ENCODE measurements at places on chromosomes 12 and 14. TPM values are rescaled to one million over a fixed set of nuclear protein-coding genes. Genes with fewer than 3 reads are reported as not detected.

- H3K27ac ChIP-seq = no peak overlapping the region
- DNase-seq = no peak
- H3K36me3 ChIP-seq = no peaks in the 10 kb centered on the region
These were observed 28.1 kb downstream of the ARF6 start for GRCh38 chr14:49920935-49921334.

- no peaks in the 10 kb centered on the region for H3K36me3 ChIP-seq
- no peaks in the 10 kb centered on the region for H3K27me3 ChIP-seq
- no peaks in the 10 kb centered on the region for H3K4me1 ChIP-seq
These were observed 9.4 kb downstream of the COX16 start for GRCh38 chr14:70350078-70350477.

DNA sequence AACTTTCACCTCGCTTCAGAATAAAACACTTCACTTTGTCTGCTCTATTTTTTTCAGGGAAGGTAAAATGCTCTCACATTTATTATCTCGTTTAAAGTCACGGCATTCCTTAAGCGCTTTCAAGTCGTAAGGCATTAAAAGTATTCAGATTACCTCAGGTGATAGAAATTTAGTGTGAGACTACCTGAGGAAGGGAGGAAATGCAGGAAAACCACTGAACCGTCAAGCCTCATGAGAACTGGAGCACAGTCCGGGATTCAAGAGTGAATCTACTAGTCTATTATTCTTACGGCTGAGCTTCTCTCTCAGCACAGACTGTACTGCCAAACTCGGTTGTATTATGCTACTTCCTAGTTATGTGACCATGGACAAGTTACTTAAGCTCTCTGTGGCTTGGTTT is 8.3 kb upstream of the PPFIBP1 start:
- no peak overlapping the region for H3K27ac ChIP-seq
- no peaks in the 10 kb centered on the region for H3K4me1 ChIP-seq
- H3K4me3 ChIP-seq = no peak overlapping the region
- H3K27me3 ChIP-seq = no peaks in the 10 kb centered on the region

DNA sequence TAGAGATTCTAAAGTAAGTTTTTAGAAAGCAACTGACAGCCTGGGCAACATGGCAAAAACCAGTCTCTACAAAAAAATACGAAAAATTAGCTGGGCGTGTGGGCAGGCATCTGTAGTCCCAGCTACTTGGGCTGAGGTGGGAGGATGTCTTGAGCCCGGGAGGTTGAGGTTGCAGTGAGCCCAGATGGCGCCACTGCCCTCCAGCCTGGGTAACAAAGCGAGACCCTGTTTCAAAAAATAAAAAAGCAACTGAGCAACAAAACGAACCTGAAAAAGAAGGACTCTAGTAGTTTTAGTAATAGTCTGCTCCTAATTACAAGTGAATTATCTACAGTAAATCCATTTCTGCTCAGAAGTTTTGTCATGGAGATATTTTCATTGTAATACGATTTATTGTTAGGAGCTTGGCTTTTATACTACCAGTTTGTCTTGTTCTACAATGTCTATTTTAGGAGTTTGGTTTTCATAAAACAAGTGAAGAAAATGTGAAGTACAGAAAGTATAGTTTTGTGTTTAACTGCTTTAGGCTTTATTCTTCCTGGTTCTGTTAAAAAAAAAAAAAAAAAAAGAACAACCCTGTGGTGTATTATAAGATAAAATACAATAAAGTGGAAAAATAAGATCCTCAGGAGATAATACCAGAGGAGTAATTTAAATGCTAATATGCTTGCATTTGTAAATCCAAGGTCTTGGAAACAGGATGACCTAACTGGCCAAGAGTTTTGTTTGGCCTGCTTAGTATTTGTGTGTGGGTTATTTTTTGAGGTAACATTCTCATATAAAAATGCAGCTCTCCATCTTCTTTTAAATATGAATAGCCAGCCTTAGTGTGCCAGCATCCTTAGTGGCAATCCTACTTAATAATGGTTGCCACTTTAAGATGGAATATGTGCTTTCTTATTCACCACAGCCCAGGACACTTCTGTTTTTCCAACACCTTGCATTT is 2.8 kb downstream of the TMX1 start:
- H3K27me3 ChIP-seq = no peaks in the 10 kb centered on the region
- no peak overlapping the region for H3K4me3 ChIP-seq
- H3K27ac ChIP-seq = no peak overlapping the region
- peaks cover 10% of the 10 kb centered on the region for H3K36me3 ChIP-seq
- H3K4me1 ChIP-seq = peaks cover 19% of the 10 kb centered on the region
- no peak for DNase-seq

DNA sequence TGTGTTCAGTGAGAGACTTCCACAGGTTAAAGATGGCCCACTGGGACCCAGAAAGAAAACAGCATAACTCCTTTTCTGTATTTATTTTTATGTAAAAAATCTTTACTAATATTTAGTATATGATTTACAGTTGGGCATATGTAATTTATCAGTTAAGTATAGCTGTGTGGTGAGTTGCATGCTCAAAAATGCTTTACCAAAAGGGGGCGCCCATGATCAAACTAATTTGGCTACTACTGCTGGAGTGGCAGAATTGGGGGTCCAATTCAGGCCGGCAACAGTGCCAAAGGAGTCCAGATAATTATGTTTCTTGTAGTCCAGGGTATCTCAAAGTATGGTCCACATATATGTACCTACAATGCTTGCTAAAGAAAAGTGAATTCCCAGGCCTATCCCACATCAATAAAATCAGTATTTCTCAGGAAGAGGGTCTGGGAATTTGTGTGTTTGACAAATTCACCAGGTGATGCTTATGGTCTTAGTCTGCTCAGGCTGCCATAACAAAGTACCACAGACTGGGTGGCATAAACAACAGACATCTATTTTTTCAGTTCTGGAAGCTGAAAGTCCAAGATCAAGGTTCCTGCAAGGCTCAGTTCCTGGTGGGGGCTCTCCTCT is 152.0 kb downstream of the KTN1 start:
- H3K4me1 ChIP-seq = no peaks in the 10 kb centered on the region
- no peaks in the 10 kb centered on the region for H3K36me3 ChIP-seq
- no peak overlapping the region for H3K27ac ChIP-seq
- peak; percentile 33 for DNase-seq

DNA sequence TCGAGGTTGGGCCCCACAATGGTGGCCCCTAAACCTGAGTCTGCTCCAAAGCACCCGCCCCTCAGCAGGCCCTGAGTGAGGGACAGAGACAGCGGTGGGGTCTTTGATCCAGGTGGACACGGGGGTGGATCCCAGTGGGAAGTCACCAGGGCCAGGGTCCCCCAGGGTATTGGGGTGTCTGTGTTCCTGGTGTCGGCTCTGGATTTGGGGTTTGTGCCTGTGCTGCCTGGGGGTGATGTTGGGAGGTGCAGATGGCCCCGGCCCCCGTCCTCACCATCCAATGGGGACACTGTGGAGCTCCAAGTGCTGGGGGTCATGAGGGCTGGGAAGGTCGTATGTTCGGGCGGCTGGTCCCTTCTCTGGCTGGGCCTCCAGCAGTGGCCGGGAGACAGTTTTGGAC is 354.2 kb downstream of the TMEM121 start:
- peak; percentile 31 for DNase-seq
- H3K4me3 ChIP-seq = no peak overlapping the region
- no peaks in the 10 kb centered on the region for H3K27me3 ChIP-seq
- no peak overlapping the region for H3K27ac ChIP-seq
- no peaks in the 10 kb centered on the region for H3K4me1 ChIP-seq
- H3K36me3 ChIP-seq = no peaks in the 10 kb centered on the region

DNA sequence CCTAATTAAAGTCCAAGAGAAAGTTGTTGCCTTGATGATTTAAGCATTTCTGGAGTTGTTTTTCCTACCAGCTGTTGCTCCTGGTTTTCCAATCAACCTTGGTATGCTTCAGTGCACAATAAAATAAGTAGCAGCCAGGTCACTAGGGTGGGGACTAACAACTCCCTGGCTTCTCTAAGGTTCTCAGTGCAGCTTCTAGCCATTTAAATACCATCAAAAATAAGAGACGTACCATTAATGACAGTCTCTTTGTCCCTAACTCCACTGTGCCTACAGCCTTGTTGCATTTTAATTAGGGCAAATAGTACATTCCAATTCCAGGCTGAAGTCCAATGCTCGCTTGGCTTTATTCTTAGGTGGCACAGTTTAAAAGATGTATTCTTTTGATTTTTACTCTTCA is 11.8 kb downstream of the STON2 start:
- no peak overlapping the region for H3K27ac ChIP-seq
- H3K4me3 ChIP-seq = no peak overlapping the region
- no peak for DNase-seq
- no peaks in the 10 kb centered on the region for H3K36me3 ChIP-seq
- no peaks in the 10 kb centered on the region for H3K27me3 ChIP-seq
- H3K4me1 ChIP-seq = no peaks in the 10 kb centered on the region

GRCh38 chr12:78802593-78802992 is 62.0 kb upstream of the SYT1 start:
- no peaks in the 10 kb centered on the region for H3K27me3 ChIP-seq
- H3K4me3 ChIP-seq = no peak overlapping the region
- DNase-seq = no peak
- no peaks in the 10 kb centered on the region for H3K4me1 ChIP-seq

DNA sequence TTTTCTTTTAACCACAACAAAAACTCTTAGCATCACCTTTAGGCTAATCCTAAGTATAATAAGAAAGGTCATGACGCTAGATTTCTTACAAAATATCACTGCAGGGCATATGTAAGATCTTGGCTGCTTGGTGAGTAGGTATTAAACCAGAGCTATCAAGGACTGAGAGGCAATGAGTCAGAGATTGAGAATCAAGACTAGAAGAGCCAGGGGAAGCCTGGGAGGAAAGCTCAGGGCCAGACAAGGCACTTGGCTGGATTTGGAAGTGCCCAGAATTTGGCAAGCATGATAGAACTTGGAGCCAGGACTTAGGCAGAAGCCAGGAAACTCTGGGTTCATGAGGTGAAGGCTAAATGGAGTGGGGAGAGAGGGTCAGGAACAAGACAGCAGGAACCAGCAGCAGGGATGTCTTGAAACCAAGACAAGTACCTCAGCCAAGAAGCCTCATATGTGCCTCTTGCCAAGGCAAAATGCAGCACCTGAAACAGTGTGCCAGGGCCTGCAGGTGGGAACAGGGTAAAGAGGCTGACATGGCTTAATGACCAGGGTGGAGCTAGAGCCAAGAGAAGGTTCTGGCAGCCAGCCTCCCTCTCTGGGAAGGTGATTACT is 49.9 kb downstream of the PTHLH start:
- H3K27ac ChIP-seq = no peak overlapping the region
- H3K27me3 ChIP-seq = no peaks in the 10 kb centered on the region
- no peaks in the 10 kb centered on the region for H3K4me1 ChIP-seq
- no peak for DNase-seq

DNA sequence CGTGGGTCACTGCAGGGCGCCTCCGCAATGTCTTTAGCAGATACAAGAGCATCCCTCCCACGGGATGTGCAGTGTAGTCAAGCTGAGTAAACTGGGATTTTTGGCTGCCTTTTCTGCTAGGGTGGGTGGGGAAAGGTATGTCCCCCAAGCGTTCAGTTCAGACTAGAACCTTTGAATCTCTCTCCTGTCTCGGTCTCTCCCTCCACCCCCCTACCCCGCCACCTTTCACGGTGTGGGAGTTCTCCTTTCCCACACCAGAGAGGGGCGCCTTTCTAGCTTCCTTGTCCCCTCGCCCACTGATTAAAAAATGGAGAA is 525 bp upstream of the FAR2 start:
- H3K27me3 ChIP-seq = no peaks in the 10 kb centered on the region
- peak overlapping the region; percentile 64 for H3K4me3 ChIP-seq
- DNase-seq = no peak
- H3K27ac ChIP-seq = peak overlapping the region; percentile 91
- H3K4me1 ChIP-seq = peaks cover 34% of the 10 kb centered on the region
- H3K36me3 ChIP-seq = no peaks in the 10 kb centered on the region

DNA sequence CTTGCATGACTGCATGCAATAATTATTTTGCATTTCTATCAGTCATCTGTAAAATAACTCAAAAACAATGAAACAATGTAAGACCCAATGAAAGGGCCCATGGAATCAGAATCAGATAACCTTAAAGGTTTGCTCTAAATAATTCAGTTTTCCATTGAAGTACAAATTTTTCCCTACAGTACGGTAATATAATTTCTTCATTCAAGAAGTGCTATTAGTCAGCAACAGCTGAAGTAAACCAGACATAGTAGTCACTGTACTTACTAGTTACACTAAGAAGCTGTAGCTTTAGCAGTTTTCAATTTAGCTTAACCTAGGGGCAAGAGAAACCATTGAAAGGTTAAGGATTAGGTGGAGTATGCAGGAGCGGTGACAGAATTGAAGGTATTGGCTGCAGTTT is 43.5 kb downstream of the BCAT1 start:
- H3K27me3 ChIP-seq = no peaks in the 10 kb centered on the region
- no peak overlapping the region for H3K4me3 ChIP-seq
- DNase-seq = no peak
- no peak overlapping the region for H3K27ac ChIP-seq
- no peaks in the 10 kb centered on the region for H3K36me3 ChIP-seq

- H3K27ac ChIP-seq = no peak overlapping the region
- DNase-seq = no peak
- H3K4me3 ChIP-seq = no peak overlapping the region
- no peaks in the 10 kb centered on the region for H3K4me1 ChIP-seq
- no peaks in the 10 kb centered on the region for H3K27me3 ChIP-seq
These were observed 29.3 kb downstream of the NCKAP5L start for GRCh38 chr12:49798934-49799333.

DNA sequence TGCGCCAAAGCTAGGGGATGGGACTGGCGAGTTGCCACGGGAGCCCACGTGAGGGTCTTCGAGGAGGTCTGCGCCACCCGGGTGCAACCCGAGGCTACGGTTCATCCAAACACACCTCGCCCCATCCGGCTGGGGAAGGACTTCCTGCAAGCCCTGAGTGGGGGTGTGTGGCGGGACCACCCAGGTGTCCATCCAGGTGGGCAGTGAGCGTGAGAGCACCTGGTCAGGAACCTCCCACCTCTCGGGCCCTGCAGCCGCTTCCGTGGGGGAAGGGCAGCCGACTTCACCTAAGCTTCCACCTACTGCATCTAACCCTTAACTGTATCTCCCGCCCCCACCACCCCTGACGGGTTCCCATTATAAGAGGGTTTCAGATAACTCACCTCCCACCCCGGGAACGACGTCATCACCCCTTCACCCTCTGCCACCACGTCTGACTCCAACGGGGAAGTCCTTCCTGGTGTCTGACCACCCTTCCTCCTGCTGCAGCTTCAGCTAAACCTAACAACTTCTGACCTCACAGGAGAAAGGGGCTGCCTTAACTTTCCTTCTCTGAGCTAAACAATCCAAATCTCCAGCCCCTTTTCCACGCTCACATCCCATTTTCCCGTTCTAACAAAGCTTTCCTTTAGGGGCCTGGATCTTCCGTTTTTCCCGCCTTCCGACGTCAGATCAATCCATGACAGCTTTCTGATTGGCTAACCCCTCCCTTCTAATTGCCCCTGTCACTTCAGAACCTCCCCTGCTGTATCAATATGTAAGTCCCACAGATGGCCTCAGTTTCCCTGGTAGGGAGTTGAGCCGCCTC is 27.4 kb upstream of the SMUG1 start:
- H3K27me3 ChIP-seq = no peaks in the 10 kb centered on the region
- DNase-seq = no peak
- H3K27ac ChIP-seq = no peak overlapping the region
- H3K36me3 ChIP-seq = no peaks in the 10 kb centered on the region

- H3K27me3 ChIP-seq = no peaks in the 10 kb centered on the region
- no peak for DNase-seq
- no peak overlapping the region for H3K4me3 ChIP-seq
- H3K4me1 ChIP-seq = no peaks in the 10 kb centered on the region
- no peaks in the 10 kb centered on the region for H3K36me3 ChIP-seq
These were observed 31.5 kb downstream of the MEG3 start for GRCh38 chr14:100857233-100857922.

LRCOL1 gene
- 0.92 TPM for total RNA-seq

SYNDIG1L gene
- 3.1 TPM for total RNA-seq

NINJ2 gene
- 15.6 TPM for total RNA-seq

PDE3A gene
- 3.3 TPM for total RNA-seq

SRGAP1 gene
- 36.7 TPM for total RNA-seq

Data from upper lobe of left lung (tissue), 6 donors.